ENCODE measurements at places on chromosomes 3 and 15.

DNA sequence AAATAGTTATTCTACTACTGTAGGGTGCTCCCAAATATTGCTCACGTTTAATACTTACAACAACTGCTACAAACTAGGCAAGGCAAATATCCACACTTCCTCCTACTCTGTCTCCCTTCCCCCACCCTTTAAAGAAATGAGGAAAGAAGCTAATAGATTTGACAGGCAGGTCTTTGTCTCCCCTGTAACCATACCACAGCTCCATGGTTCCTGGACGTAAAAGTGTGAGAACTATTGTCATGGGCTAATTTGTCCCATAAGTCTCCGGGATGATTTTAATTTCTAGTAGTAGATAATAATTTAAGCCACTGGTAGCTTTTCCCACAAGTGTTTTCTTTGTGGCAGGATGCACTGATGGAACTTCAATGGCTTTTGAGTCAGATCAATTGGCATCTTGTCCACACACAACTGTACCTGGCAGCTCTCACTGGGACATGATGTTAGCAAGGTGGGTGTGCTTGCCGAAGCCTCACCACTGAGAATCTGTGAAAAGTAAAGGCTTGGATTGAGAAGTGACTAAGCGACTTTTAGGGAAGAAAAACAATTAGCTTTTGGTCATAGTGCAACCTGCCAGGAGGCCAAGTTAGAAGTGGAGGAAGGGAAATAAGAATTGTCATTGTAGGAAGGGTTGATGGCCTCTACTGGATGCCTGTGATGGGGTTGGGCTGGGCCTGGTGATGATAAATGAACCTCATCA, 1.4 kb upstream of the CPOX start:
- DNase-seq = no peak

DNA sequence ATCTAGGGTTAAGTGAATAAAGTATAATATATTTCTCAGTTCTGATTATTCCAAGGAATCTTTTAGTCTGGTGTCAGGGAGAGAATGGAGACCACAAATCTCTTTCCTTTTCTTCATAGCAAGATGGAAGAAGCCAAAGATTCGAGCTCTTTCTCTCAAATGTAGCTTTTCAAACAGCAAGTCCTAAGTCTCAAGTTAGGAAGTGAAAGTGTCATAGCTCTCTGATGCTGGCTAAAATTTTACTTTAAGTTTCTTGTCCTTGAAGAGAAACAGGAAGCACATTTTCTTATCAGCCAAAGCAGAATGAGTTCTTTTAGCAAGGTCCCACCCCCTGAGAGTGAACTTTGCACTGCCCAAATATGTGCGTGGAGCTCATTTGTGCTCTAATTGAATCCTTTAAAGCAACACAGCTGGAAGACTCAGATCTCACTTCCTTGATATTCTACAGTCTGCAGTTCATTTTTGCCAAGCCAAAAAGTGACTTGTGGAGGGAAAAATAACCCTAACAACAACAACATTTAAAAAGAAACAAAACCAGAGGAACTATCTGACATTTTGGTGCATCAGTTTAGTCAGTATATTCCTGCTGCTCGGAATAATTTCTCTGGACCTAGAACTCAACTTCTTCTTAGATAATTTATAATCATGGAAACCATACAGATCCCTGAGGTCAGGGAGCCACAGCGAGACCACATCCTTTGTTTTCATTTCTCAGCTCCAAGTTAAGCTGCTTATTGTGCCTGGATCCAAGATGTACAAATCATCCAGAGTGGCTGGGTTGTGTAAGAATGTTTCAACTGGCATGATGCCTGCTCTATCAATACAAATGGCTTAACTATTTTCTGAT, 238.7 kb upstream of the P2RY1 start:
- DNase-seq = no peak

DNA sequence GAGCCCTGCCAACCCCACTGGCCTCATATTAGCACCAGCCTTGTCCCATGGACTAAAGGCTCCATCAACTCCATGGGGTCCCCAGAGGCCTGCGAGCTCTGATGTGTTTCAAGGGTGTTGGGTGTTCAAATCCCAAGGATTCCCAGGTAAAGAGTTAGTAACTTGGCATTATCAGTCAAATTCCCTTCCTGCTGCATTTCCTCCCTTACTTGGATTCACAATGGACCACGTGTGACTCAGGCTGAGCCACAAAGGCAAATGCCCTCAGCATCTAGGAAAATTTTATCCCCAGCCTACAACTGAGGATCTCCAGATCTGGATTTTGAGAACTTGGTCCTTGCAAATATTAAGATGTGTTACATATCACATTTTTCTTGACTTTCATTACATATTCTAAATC, 58.8 kb downstream of the GADL1 start:
- no peak for DNase-seq

GRCh38 chr15:50880206-50880605, 28.3 kb upstream of the AP4E1 start:
- no peak for DNase-seq

DNA sequence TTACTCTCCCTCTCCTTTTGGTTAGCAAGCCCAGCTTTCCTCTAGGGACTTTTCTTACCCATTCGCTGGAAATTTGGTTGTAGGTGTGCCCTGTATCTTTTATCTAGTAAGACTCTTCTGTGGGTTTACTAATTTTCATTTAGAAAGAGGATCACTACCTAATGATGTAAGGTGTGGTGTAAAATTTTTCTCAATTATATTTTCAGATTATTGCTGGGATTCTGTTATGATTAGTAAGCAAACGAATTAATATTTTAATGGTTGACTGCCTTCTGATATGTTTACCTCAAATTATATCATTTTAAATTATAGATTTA, 28.5 kb downstream of the PLCL2 start:
- no peak for DNase-seq

GRCh38 chr3:142993958-142994442, 7.4 kb upstream of the U2SURP start:
- no peak for DNase-seq

- no peak for DNase-seq
Observed at GRCh38 chr3:39344746-39345344, 15.3 kb downstream of the CCR8 start.

DNA sequence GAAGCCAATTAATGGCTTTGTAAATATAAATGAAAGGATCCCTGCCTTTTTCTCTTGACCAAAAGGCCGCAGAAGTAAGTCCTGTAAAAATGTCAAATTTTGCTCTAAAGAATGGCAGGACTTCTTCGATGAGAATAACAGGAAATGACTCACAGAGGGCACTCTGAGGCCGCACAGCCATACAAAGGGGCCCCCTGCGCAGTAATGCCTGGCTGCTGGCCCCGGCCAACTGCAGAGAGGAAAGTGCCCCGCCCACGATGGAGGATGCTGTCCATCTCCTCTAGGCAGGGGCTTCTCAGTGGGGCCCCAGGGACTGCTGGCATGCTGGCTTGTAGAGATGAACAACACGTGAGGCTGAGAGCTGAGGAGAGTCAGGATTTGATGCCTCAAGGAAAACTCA, 18.1 kb upstream of the SCN10A start:
- DNase-seq = peak; percentile 27

- DNase-seq = no peak
Observed at GRCh38 chr15:40050788-40051470, 11.9 kb upstream of the SRP14 start.

- no peak for DNase-seq
Observed at GRCh38 chr3:34851137-34851536, 788.2 kb upstream of the ARPP21 start.
